Calu3 (cell line): ENCODE measurements at places on chromosomes 16 and 17. TPM values are rescaled to one million over a fixed set of nuclear protein-coding genes. Genes with fewer than 3 reads are reported as not detected.

The HSPB9 gene
- 0.54 and 0.69 TPM in 2 replicates for total RNA-seq

The MARVELD3 gene
- 38.4 and 40.1 TPM in 2 replicates for total RNA-seq

The ANKRD40CL gene
- 0.64 TPM in 1 of 2 replicates, not detected in the other for total RNA-seq

The TBC1D3E gene
- total RNA-seq, result 0.37 TPM in 1 of 2 replicates, not detected in the other

The QPRT gene
- total RNA-seq, result 4.6 and 7.5 TPM in 2 replicates

The C1QL1 gene
- 1.3 and 1.5 TPM in 2 replicates for total RNA-seq

The KRTAP4-6 gene
- not detected in 2 replicates for total RNA-seq

The SECTM1 gene
- total RNA-seq, result 10.4 and 13.4 TPM in 2 replicates

The GFAP gene
- total RNA-seq, result not detected in 2 replicates

The SLFN5 gene
- total RNA-seq, result 104 and 141 TPM in 2 replicates

The PABPN1L gene
- not detected in 2 replicates for total RNA-seq

- DNase-seq, result peak; percentile 47
- H3K4me3 ChIP-seq, result no peak overlapping the region
- H3K27ac ChIP-seq, result no peak overlapping the region
- peaks cover 44% of the 10 kb centered on the region for H3K27me3 ChIP-seq
Measured at GRCh38 chr16:1428511-1428910, 2.4 kb upstream of the PERCC1 start.

- H3K27me3 ChIP-seq, result no peaks in the 10 kb centered on the region
- peak overlapping the region; percentile 10 for H3K27ac ChIP-seq
- peaks cover 34% of the 10 kb centered on the region for H3K36me3 ChIP-seq
Measured at GRCh38 chr17:57953219-57953618, 2.0 kb downstream of the CUEDC1 start.

DNA sequence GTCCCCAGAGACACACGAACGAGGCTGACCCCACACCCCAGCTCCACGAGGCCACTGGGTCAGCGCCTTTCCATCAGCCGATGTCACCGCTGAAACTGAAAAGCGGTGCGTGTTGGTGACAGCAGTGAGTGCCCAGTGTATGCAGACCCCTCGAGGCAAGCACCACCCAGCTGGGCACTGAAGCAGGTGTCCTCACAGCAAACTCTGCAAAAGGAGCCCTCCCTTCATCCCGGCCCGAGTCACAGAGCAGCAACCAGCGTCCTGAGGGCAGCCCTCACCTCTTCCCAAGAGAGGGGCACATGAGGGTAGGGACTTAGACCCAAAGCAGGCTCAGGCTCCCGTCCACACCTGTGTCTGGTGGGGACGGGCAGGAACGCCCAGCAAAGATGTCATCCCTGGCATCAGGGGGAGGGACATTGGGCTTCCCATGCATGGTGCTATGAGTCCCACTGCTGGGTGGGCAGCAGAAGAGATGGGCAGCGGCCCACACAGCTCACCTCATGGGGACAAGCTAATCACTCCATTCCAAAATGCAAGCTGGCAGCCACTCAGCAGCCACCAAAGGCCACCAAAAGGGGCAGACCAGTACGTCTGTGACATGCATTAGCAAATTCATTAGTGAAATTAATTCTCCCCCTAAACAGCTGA, 49.2 kb downstream of the RBFOX3 start:
- no peaks in the 10 kb centered on the region for H3K4me1 ChIP-seq
- H3K36me3 ChIP-seq, result no peaks in the 10 kb centered on the region
- DNase-seq, result no peak
- no peak overlapping the region for H3K27ac ChIP-seq
- peaks cover 76% of the 10 kb centered on the region for H3K27me3 ChIP-seq

GRCh38 chr17:8868529-8868951, 1.1 kb upstream of the PIK3R6 start:
- no peaks in the 10 kb centered on the region for H3K4me1 ChIP-seq
- H3K27me3 ChIP-seq, result peaks cover 84% of the 10 kb centered on the region
- DNase-seq, result no peak
- no peak overlapping the region for H3K27ac ChIP-seq

- no peak overlapping the region for H3K4me3 ChIP-seq
- no peak overlapping the region for H3K27ac ChIP-seq
- no peaks in the 10 kb centered on the region for H3K4me1 ChIP-seq
- no peak for DNase-seq
- H3K36me3 ChIP-seq, result no peaks in the 10 kb centered on the region
Measured at GRCh38 chr16:49757559-49758069, 98.3 kb downstream of the ZNF423 start.

GRCh38 chr16:85149776-85150175, 37.5 kb upstream of the CIBAR2 start:
- no peaks in the 10 kb centered on the region for H3K36me3 ChIP-seq
- no peak overlapping the region for H3K27ac ChIP-seq
- DNase-seq, result no peak

- no peak overlapping the region for H3K27ac ChIP-seq
- H3K27me3 ChIP-seq, result peaks cover 17% of the 10 kb centered on the region
- H3K4me1 ChIP-seq, result peaks cover 12% of the 10 kb centered on the region
- peaks cover 6% of the 10 kb centered on the region for H3K36me3 ChIP-seq
- H3K4me3 ChIP-seq, result no peak overlapping the region
Measured at GRCh38 chr16:57988929-57989328, 11.5 kb downstream of the ZNF319 start.

DNA sequence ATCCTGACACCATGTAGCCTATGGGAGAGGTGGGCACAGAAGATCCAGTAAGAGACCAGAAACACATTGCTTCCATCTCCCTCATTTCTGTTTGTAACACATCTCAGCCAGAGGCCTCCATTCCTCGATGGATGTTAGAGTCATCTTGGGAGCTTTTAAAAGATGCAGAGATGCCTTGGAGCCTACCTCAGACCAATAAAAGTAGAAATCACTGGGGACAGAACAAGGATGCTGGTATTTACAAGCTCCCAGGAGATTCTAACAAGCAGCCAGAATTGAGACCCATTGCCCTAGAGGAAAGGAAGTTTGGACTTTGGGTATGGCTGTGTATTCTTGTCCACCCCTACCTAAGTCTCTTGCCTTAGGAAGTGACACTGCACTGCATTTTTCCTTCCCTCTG, 40.8 kb downstream of the HS3ST3A1 start:
- DNase-seq, result no peak
- H3K4me1 ChIP-seq, result no peaks in the 10 kb centered on the region
- no peaks in the 10 kb centered on the region for H3K27me3 ChIP-seq
- no peaks in the 10 kb centered on the region for H3K36me3 ChIP-seq

DNA sequence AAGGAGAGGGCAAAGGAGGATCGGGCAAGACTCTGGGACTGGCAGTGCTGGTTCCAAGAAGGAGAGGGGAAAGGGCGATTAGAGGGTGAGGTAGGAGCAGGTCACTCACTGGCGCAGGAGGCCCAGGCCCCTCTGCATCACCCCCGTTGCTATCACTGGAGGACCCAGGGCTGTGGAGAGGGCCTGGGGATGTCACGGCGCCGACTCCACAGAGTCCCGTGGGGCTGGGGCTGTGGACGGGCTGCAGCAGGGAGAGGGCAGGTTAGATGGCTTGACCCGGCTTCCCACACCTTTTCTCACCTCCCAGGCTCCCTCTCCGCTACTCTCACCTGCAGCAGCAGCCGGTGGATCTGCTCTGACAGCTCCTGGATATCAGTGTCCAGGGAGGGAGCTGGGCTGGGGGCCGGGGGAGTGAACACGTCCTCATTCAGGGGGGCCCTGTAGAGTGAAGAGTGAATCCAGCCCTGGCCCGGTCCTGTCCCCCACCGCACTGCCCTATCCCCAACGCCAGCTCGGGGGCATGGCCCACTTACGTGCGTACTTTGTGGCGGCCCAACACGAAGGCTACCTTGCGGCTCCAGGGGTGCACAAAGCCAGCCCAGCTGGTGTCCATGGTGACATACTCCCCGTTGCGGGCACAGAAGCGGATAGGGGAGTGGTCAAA, 4.9 kb downstream of the PER1 start:
- no peak overlapping the region for H3K4me3 ChIP-seq
- no peaks in the 10 kb centered on the region for H3K4me1 ChIP-seq
- H3K27ac ChIP-seq, result no peak overlapping the region
- H3K27me3 ChIP-seq, result no peaks in the 10 kb centered on the region

GRCh38 chr16:17403859-17404545, 66.8 kb downstream of the XYLT1 start:
- no peak overlapping the region for H3K27ac ChIP-seq
- H3K27me3 ChIP-seq, result no peaks in the 10 kb centered on the region
- no peaks in the 10 kb centered on the region for H3K36me3 ChIP-seq
- no peak overlapping the region for H3K4me3 ChIP-seq

GRCh38 chr16:64983963-64984362, 137.9 kb downstream of the CDH11 start:
- no peak overlapping the region for H3K27ac ChIP-seq
- H3K4me3 ChIP-seq, result no peak overlapping the region
- no peaks in the 10 kb centered on the region for H3K36me3 ChIP-seq
- DNase-seq, result no peak

DNA sequence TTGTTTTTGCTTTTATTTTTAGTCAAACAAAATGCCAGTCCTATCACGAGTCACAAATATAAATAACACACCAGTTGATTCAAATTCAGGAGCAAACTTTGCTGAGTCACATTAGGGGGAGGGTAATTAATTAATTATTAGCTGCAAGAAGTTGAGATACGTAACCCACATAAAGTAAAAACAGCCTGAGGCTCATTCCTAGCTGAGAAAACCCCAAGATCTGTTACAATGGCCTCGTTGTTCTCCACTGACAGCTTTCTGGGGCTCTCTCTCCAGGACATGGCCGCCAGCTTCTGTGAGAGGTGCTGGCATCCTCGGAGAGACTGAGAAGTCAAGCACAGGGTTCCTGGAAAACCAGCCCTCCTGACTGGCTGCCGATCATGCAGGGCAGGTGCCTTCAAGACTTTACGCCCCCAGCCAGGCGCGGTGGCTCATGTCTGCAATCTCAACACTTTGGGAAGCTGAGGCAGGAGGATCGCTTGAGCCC, 11.1 kb downstream of the RAB40B start:
- no peaks in the 10 kb centered on the region for H3K27me3 ChIP-seq
- H3K27ac ChIP-seq, result peak overlapping the region; percentile 96
- H3K36me3 ChIP-seq, result peaks cover 30% of the 10 kb centered on the region
- peak; percentile 76 for DNase-seq

GRCh38 chr17:75205037-75205792, at the start of gene NUP85:
NUP85 (plus strand) TSS chr17:75205679; CDS start chr17:75205762, 83 bp downstream.
- H3K27ac ChIP-seq, result peak within 1 kb of the TSS; percentile 99
- H3K36me3 ChIP-seq, result peaks cover 54% of the 10 kb centered on the region
- peak within 1 kb of the TSS; percentile 89 for H3K4me3 ChIP-seq
- H3K27me3 ChIP-seq, result no peaks in the 10 kb centered on the region
- H3K4me1 ChIP-seq, result peaks cover 7% of the 10 kb centered on the region
- peak; percentile 96 for DNase-seq

DNA sequence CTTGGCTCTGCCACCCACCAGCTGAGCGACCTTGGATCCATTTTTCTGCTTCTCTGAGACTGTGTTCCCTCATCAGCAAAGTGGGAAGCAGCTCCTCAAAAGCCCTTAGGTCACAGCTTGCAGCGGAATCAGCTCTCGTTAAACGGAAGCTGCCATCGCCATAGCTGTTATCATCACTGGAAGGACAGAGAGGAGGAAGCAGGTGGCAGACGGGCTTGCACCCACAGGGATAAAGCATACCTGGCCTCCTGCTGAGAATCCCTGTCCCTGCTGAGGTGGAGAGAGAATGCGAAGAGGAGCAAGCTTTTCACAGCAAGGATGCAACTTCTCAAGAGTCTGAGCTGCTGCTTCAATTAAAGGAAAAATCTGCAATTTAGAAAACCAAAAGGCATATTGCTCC, 106.6 kb downstream of the CLEC16A start:
- H3K36me3 ChIP-seq, result peaks cover 5% of the 10 kb centered on the region
- H3K4me3 ChIP-seq, result no peak overlapping the region
- H3K4me1 ChIP-seq, result no peaks in the 10 kb centered on the region

DNA sequence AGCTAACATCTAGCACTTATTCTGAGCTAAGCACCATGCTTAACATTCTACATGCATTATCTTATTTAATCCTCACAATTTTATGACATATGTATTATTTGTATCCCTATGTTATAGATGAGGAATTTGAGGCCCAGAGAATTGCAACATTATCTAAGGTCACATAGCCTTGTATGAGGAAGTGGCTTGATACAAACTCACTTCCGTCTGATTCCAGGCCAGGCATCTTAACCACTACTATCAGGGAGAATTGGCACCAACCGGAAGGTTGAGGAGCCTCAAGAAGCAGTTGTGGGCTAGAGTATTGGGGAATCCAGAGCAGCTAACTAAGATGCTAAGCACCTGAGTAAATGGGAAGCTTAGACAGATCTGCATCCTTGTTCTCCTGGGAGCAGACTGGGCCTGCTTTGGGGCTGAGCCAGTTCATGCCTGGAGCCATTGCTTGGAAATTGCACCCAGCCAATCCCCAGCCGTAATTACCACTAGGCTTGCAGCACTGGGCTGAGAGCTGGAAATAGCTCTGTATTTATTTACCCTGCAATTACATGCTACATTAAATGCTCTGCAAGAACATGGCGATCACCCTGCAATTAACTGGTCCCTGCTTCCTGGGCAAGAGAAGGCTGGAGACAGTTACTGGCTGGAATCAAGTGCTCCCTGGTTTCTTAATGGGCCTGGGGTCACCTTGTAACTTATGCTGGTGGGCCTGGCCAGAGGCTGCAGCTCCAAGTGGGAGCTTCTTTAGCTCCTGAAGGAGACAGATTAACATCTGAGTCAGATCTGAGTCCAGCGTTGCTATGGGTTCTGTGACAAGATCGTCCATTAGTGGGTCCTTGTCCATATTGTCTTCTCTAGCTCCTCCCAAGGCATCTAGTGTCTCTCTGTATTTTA, 273.1 kb upstream of the CCL2 start:
- no peaks in the 10 kb centered on the region for H3K4me1 ChIP-seq
- DNase-seq, result no peak
- peaks cover 20% of the 10 kb centered on the region for H3K27me3 ChIP-seq
- H3K4me3 ChIP-seq, result no peak overlapping the region

DNA sequence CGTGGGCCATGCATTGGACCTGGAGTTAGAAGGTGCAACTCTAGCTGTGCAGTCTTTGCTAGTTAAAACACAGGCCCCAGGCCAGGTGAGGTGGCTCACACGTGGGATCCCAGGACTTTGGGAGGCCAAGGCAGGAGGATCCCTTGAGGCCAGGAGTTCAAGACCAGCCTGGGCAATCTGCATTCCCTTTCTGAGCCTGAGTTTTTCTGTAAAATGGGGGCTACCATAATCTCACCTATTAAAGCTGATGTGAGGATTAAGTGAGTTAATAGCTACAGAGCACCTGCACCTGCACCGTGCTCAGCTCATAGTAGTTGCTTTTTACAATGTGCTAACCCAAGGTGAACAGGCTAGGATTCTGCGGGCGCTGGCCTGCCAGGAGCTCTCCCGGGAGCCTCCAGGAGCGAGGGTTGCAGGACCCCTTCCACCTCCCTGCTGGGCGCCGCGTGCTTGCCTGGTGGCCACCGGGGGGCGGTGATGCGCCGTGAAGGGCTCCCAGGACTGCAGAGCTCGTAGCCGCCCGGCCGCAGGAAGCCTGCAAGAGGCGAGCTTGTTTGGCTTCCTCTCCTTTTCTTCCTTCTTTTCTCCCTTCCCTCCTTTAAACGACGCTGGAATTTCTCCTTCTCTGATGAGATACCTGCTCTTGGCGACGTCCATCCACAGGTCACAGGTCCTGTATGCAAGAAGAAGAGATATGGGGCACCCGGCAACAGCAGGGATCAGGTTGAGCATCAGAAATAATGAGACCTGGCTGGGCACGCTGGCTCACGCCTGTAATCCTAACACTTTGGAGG, 51.3 kb downstream of the ZFP90 start:
- no peak overlapping the region for H3K27ac ChIP-seq
- no peaks in the 10 kb centered on the region for H3K27me3 ChIP-seq
- H3K4me1 ChIP-seq, result no peaks in the 10 kb centered on the region
- H3K4me3 ChIP-seq, result peak overlapping the region; percentile 13
